NCI-H2107 (cell line): ENCODE measurements at places on chromosomes 1 and 21.

- no peak for DNase-seq
Observed at GRCh38 chr1:192668409-192668983, 32.5 kb downstream of the RGS13 start.

DNA sequence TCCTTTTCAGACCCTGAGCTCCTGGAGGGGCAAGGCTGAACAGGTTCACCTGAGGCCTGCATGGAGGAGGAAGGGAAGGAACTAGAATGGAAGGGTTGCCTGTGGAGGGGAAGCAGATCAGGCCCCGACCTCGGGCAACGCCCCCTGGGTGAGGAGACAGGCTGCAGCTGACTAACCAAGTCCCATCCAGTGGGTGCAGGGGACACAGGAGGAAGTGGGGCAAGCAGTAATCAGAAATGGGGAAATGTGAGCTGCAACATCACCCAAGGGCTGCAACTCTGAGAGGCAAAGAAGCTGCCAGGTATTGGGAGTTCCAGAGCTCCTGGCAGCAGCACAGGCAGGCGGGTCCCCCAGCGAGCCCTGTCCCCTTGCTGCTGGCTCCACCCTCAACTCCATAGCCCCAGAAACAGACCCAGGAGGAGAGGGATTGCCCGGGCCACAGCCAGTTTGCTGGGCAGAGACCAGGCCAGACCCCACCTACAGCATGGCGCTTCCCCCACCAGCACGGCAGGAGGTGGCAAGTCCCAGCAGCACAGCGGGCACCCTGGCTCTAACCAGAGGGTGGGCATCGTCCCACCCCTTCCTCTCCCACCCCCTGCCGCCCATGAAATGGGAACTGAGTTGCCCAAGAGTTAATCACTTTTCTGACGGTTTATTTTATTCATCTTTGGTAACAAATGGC is 38.5 kb downstream of the MRPL37 start:
- no peak for DNase-seq

DNA sequence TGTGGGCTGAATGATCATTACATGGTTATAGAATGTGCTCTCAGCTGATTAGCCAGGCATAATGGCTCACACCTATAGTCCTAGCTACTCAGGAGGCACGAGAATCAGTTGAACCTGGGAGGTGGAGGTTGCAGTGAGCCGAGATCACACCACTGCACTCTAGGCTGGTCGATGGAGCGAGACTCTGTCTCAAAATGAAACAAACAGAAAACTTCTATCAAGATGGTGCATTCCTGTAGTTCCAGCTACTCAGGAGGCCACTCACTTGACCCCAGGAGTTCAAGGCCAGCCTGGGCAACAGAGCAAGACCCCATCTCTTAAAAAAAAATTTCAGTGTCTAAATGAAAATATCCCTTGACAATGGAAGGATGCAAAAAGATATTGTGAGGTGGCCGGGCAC is 10.9 kb downstream of the TIMM17A start:
- no peak for DNase-seq

GRCh38 chr1:199404191-199404590 is 623.3 kb upstream of the NR5A2 start:
- no peak for DNase-seq
